Fibroblast of skin of abdomen (primary cell): ENCODE measurements at places on chromosomes 3 and 15.

GRCh38 chr15:74584779-74585178 is 30.9 kb upstream of the CLK3 start:
- no peak for DNase-seq

- DNase-seq, result no peak
These were observed 95.3 kb downstream of the STAC start for GRCh38 chr3:36475558-36475957.

DNA sequence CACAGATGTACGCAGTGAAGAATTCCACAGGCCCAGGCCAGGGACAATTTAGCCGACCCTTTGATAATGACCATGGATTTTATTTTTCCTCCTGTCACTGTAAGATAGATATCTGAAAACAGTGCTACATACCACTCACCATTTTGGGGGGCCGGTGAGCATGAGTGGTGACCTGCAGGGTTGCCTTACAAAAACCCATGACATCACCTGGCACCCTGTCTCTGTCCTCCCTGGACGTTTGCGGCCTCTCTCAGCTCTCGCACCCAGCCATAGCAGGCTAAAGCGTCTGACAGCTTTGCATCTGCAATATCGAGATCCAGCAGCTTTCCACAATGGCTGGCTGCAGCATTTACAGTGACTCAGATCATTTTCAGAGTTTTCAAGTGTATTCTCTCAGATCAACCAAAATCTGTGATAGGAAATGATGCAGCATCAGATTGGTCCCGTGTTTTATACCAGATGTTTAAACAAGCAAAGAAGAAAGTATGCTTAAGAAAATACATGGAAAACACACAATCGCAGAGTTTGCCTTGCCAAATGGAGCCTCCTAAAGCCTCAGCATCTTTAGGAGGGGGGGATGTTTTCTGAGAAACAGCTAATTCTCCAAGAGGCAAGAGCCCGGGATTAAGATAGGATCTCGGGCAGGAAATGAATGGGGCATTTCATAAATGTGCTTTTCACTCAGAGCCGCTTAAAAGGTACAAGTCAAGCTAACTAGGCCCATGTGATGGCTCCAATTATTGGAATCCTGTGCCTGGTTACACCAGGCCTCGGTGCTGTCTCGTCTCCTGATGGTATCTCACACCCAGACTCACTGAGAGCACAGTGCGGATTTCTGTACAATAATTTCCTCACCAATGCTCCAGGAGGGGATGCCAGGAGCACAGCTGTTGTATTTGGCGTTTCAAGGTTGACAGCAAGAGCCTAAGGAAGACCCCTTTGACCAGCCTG is 257.3 kb downstream of the XXYLT1 start:
- DNase-seq, result no peak

GRCh38 chr3:186254676-186255650 is 107.1 kb downstream of the DGKG start:
- no peak for DNase-seq

GRCh38 chr15:54577476-54578250 is 599.4 kb downstream of the UNC13C start:
- no peak for DNase-seq

DNA sequence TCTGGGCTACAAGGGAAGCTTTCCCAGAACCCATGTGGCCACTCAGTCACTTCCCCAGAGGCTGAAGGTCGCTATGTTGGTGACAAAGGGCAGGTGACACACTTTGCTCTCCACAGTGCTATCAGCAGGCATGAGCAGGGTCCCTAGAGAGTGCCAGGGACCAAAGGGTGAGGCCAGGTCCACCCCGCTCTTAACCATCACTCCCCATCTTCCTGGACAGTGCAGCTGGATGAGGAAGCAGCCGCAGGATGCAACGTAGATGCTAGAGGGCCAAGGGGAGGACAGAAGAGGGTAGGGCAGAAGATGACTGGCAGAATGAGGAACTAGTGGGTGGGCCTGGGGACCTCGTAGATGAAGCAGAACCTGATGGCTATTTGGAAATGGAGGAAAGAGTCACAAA is 13.6 kb upstream of the LTF start:
- no peak for DNase-seq

GRCh38 chr3:145854499-145854898 is 306.5 kb downstream of the PLOD2 start:
- no peak for DNase-seq

DNA sequence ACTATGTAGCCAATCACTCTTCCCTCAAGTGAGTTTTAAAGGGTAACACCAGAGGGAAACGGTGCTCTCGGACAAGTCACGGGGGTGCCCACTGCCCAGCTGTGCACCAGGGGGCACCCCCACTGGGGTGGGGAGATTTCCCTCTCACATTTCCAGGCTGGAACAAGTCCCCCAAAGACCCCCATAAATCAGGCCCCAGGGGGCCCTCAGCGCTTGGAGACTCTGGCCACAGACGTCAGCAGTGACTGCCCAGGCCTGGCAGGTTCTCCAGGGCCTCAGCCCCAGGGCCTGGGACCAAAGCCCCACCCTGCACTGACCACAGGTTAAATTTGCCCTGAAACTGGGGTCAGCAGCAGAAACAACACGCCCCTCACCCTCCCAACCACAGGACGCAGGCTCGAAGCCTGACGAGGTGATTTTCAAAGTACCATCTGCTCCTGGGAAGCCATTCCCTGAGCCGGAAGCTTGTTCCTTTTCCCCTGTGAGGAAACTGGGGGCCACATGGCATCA is 17.0 kb downstream of the XXYLT1 start:
- DNase-seq, result no peak
